ENCODE measurements at places on chromosomes 5 and 9. TPM values are rescaled to one million over a fixed set of nuclear protein-coding genes. Genes with fewer than 3 reads are reported as not detected.

- no peak overlapping the region for H3K4me3 ChIP-seq
- no peak for DNase-seq
- H3K36me3 ChIP-seq: no peaks in the 10 kb centered on the region
- H3K27me3 ChIP-seq: no peaks in the 10 kb centered on the region
- no peaks in the 10 kb centered on the region for H3K4me1 ChIP-seq
- no peak overlapping the region for H3K27ac ChIP-seq
Observed at GRCh38 chr5:55104036-55104772, 1.8 kb downstream of the GZMA start.

DNA sequence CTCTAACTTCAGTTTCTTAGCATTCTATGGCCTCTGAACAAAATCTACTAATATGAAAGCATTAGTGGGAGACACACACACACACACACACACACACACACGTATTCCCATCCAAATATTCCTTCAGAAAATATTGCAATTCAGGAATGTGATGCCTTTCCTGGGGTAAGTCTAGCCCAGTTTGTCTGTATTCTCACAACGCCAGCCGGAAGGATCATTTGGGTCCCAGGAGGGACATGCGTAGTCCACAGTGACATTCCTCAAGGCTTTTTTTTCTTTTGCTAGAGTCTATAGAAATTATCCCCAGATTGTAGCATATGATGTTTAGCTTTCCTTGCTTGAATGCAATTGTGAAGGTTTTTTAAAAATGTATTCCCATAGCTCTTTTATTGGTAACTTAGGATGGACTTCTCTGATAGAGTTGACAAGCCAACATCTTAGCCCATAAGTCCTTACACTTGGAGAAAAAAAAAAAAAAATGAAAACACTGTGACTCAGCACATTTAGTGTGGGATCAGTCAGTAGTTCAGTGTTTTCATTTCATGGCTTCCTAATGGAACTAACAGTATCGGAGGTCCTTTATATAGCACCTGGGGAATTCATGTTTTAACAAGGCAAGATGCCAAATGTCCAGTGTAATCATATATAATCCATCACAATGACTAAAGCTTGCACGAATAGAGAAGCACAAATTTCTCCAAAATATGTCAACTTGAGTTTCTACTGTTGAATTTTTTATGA, 316.5 kb downstream of the DIRAS2 start:
- no peak overlapping the region for H3K4me3 ChIP-seq
- H3K36me3 ChIP-seq: no peaks in the 10 kb centered on the region
- no peak for DNase-seq
- H3K27ac ChIP-seq: no peak overlapping the region
- H3K4me1 ChIP-seq: no peaks in the 10 kb centered on the region

- DNase-seq: no peak
- no peaks in the 10 kb centered on the region for H3K36me3 ChIP-seq
- no peak overlapping the region for H3K4me3 ChIP-seq
- no peak overlapping the region for H3K27ac ChIP-seq
- H3K4me1 ChIP-seq: peaks cover 4% of the 10 kb centered on the region
- no peaks in the 10 kb centered on the region for H3K27me3 ChIP-seq
Observed at GRCh38 chr9:124854822-124855221, 1.6 kb downstream of the WDR38 start.

The ERBIN gene
- 65.0 TPM for total RNA-seq

GRCh38 chr9:113589407-113589806, 125.9 kb downstream of the RGS3 start:
- no peaks in the 10 kb centered on the region for H3K36me3 ChIP-seq
- DNase-seq: no peak
- no peaks in the 10 kb centered on the region for H3K27me3 ChIP-seq
- H3K27ac ChIP-seq: no peak overlapping the region

The FOXD4L6 gene
- not detected for total RNA-seq

GRCh38 chr9:19116107-19116790, 11.0 kb downstream of the PLIN2 start:
- no peaks in the 10 kb centered on the region for H3K36me3 ChIP-seq
- H3K27me3 ChIP-seq: no peaks in the 10 kb centered on the region
